ENCODE measurements at places on chromosomes 12 and 14. TPM values are rescaled to one million over a fixed set of nuclear protein-coding genes. Genes with fewer than 3 reads are reported as not detected.

The KRT80 gene
- 20.9 TPM for total RNA-seq

The KLRC1 gene
- total RNA-seq, result 4.8 TPM

The SYNDIG1L gene
- not detected for total RNA-seq

The STAB2 gene
- not detected for total RNA-seq

The RPGRIP1 gene
- not detected for total RNA-seq

The GOLT1B gene
- total RNA-seq, result 15.6 TPM

The OR10AD1 gene
- not detected for total RNA-seq

The AQP6 gene
- not detected for total RNA-seq

The KRT1 gene
- 43.7 TPM for total RNA-seq

The LALBA gene
- total RNA-seq, result not detected

The B3GNT4 gene
- total RNA-seq, result 1.1 TPM

The FAM186B gene
- 0.19 TPM for total RNA-seq

The SYCP3 gene
- 0.38 TPM for total RNA-seq

GRCh38 chr12:42609605-42610004, 20.1 kb upstream of the PRICKLE1 start:
- DNase-seq, result no peak
- no peak overlapping the region for H3K4me3 ChIP-seq
- no peaks in the 10 kb centered on the region for H3K27me3 ChIP-seq
- no peaks in the 10 kb centered on the region for H3K36me3 ChIP-seq

GRCh38 chr14:100629696-100630095, 42.5 kb upstream of the BEGAIN start:
- H3K36me3 ChIP-seq, result no peaks in the 10 kb centered on the region
- no peaks in the 10 kb centered on the region for H3K4me1 ChIP-seq
- no peak overlapping the region for H3K4me3 ChIP-seq
- DNase-seq, result no peak

DNA sequence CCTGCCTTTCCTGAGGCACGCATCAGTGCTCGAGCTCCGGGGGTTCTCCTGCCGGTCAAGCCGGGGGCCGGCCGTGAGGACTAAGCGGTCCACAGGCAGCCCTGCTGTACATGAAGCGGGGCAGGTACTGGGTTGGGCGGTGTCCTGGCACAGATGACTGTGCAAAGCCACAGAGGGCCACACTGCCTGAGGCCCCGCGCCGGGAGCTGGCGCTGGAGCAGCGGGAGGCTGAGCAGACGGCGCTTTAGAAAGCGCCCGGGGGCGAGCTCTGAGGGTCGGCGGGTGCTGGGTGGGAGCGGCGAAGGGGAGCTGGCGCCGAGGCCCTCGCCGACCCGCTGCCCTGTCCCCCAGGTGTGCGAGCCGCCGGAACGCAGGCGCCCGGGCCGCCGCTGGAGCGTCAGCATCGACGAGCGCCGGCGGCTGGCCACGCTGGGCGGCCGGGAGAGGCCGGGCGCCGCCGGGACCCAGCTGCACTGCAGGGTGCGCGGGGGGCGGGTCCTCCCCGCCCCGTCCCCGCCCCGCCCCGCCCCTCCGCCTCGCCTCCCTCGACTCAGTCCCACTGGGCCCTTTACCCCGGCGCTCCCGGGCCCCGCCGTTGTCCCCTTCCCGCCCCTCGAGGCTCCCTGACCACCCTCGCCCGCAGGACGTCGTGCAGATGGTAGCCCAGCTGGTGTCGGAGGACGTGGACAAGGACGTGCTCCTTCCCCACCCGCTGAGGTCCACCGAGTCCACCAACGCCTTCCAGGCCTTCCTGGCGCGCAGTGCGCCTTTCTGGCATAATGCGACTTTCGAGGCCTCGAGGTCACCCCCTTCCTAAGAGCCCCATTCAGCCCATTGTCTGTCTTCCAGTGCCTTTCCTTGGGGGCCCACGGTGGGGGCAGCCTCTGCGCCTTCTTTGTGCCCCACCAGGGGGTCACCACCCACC, 8.3 kb upstream of the MTA1 start:
- H3K27ac ChIP-seq, result no peak overlapping the region
- peaks cover 34% of the 10 kb centered on the region for H3K4me1 ChIP-seq
- H3K4me3 ChIP-seq, result peak overlapping the region; percentile 13
- no peaks in the 10 kb centered on the region for H3K36me3 ChIP-seq

DNA sequence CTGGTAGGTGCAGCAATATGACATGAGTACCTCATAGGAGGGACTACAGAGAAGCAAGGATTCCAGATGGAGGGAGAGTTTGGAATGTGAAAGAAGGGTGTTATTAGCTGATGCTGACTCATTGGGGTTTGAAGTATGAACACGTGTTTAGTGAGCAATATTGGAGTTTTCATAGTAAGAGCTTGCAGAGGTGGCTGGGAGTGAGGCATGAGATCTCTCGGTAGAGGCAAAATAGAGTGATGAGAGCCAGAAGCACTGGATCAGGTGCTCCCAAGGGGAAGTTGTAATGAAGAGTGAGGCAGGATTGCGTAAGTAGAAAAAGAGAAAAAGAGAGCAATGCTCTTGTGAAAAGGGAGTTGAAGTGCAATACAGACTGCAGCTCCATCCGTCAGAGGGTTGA, 42.1 kb downstream of the MGST1 start:
- H3K27me3 ChIP-seq, result no peaks in the 10 kb centered on the region
- H3K4me3 ChIP-seq, result no peak overlapping the region
- no peak for DNase-seq
- no peaks in the 10 kb centered on the region for H3K36me3 ChIP-seq
- H3K27ac ChIP-seq, result no peak overlapping the region
- no peaks in the 10 kb centered on the region for H3K4me1 ChIP-seq

GRCh38 chr14:51865953-51866747, 5.7 kb downstream of the GNG2 start:
- H3K27ac ChIP-seq, result no peak overlapping the region
- no peaks in the 10 kb centered on the region for H3K27me3 ChIP-seq
- no peaks in the 10 kb centered on the region for H3K4me1 ChIP-seq
- H3K36me3 ChIP-seq, result no peaks in the 10 kb centered on the region

DNA sequence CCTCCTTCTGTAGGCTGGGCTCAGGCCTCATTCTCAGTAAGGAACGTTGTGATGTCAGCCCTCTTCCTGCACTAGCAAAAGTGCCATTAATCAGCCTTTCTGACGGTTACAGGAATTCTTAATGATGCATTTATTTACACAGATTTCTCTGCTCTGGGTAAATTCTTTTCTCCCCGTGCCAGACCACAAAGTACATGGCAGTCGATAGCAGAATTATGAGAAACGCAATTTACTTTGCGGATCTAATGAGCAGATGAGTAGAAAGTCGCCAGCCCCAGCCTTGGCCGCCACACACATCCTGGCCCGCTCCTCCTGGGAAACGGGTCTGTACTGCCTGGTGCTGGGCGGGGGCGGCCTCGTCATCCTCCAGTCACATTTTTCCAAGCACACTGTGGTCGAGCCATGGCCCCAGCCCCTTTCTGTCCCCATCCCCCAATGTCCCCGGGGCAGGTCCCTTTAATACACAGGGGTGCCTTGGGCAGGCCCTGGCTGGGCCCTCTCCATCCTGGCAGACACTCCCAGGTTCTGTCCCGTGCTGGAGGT, 25.9 kb downstream of the NOC4L start:
- H3K27ac ChIP-seq, result no peak overlapping the region
- no peak for DNase-seq
- H3K4me1 ChIP-seq, result no peaks in the 10 kb centered on the region
- H3K27me3 ChIP-seq, result peaks cover 83% of the 10 kb centered on the region

- H3K36me3 ChIP-seq, result no peaks in the 10 kb centered on the region
- no peak overlapping the region for H3K4me3 ChIP-seq
- H3K27me3 ChIP-seq, result peaks cover 9% of the 10 kb centered on the region
- H3K27ac ChIP-seq, result peak overlapping the region; percentile 64
- H3K4me1 ChIP-seq, result no peaks in the 10 kb centered on the region
Measured at GRCh38 chr12:106760184-106760531, 14.3 kb upstream of the RIC8B start.

- no peaks in the 10 kb centered on the region for H3K36me3 ChIP-seq
- no peak overlapping the region for H3K4me3 ChIP-seq
- H3K27ac ChIP-seq, result no peak overlapping the region
- no peak for DNase-seq
- H3K4me1 ChIP-seq, result no peaks in the 10 kb centered on the region
Measured at GRCh38 chr14:67908052-67908754, 88.6 kb downstream of the RAD51B start.

GRCh38 chr14:65803885-65804284, 391.4 kb downstream of the FUT8 start:
- no peaks in the 10 kb centered on the region for H3K27me3 ChIP-seq
- no peak overlapping the region for H3K27ac ChIP-seq
- H3K4me1 ChIP-seq, result no peaks in the 10 kb centered on the region
- H3K4me3 ChIP-seq, result no peak overlapping the region
- H3K36me3 ChIP-seq, result no peaks in the 10 kb centered on the region

DNA sequence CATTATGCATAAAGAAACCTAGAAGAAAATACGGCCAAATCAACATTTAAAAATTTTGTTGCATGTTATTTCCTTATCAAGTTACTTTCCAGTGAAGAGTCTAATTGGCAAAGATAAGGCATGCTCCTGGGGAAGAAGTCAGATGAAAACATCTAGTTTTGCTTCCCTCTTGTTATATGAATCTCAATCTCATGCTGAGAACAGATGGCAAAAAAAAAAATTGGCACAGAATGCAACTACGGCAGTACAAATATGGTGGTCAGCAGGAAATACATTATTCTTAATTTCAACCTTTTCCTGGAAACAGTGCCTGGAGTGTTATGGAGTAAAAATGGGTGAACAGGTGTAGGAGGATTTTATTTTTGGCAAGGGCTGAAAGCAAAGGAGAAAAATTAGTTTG, 32.8 kb downstream of the HECTD4 start:
- H3K36me3 ChIP-seq, result no peaks in the 10 kb centered on the region
- no peak overlapping the region for H3K27ac ChIP-seq
- H3K4me3 ChIP-seq, result no peak overlapping the region
- no peaks in the 10 kb centered on the region for H3K27me3 ChIP-seq
- H3K4me1 ChIP-seq, result peaks cover 21% of the 10 kb centered on the region
- DNase-seq, result no peak

DNA sequence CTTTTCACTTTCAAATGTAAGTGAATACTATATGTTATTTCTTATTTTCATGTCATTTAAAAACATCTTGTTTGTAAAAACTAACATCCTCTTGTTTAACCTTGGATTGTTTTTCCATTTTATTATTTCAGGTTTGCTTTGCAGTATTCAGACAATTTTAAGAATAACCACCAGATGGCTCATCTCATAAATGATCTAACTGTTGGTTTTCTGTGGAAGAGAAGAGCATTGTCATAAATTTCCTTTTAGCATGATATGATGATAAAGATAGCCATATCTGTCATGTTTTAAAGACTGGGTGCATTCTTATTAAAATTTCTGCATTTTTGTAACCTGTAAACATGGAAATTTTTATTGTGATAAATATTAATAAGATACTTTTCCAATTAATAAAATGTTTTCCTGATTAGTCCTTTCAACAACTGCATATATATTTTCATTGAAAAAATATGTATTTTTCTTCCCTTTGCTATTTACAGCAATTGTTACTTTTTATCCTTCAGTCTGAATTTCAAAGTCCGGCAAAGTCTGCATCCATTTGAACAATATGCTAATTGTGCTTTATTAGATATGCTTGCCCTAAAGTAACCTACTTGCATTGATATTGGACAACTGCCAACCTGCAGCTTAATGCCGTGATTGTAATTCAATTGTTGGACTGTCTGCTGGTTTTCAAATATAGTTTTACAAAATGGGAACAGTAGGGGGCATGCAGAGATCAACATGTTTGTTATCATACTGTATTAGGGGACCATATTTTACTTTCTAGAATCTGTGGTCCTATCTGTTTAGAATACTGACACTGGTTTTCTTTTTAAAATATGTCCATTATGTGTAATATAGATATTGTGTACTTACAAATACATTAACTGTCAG, 163.4 kb downstream of the GARIN6 start:
- peaks cover 4% of the 10 kb centered on the region for H3K4me1 ChIP-seq
- no peak overlapping the region for H3K4me3 ChIP-seq
- no peak overlapping the region for H3K27ac ChIP-seq
- no peaks in the 10 kb centered on the region for H3K27me3 ChIP-seq
- DNase-seq, result no peak
- H3K36me3 ChIP-seq, result no peaks in the 10 kb centered on the region

- no peaks in the 10 kb centered on the region for H3K36me3 ChIP-seq
- peak overlapping the region; percentile 62 for H3K27ac ChIP-seq
- H3K4me3 ChIP-seq, result no peak overlapping the region
- peaks cover 16% of the 10 kb centered on the region for H3K4me1 ChIP-seq
Measured at GRCh38 chr12:15205341-15206010, 15.7 kb downstream of the RERG start.

- peaks cover 34% of the 10 kb centered on the region for H3K4me1 ChIP-seq
- DNase-seq, result no peak
- H3K27ac ChIP-seq, result no peak overlapping the region
- no peaks in the 10 kb centered on the region for H3K27me3 ChIP-seq
- H3K4me3 ChIP-seq, result no peak overlapping the region
Measured at GRCh38 chr12:124629789-124630480, 62.5 kb upstream of the NCOR2 start.

DNA sequence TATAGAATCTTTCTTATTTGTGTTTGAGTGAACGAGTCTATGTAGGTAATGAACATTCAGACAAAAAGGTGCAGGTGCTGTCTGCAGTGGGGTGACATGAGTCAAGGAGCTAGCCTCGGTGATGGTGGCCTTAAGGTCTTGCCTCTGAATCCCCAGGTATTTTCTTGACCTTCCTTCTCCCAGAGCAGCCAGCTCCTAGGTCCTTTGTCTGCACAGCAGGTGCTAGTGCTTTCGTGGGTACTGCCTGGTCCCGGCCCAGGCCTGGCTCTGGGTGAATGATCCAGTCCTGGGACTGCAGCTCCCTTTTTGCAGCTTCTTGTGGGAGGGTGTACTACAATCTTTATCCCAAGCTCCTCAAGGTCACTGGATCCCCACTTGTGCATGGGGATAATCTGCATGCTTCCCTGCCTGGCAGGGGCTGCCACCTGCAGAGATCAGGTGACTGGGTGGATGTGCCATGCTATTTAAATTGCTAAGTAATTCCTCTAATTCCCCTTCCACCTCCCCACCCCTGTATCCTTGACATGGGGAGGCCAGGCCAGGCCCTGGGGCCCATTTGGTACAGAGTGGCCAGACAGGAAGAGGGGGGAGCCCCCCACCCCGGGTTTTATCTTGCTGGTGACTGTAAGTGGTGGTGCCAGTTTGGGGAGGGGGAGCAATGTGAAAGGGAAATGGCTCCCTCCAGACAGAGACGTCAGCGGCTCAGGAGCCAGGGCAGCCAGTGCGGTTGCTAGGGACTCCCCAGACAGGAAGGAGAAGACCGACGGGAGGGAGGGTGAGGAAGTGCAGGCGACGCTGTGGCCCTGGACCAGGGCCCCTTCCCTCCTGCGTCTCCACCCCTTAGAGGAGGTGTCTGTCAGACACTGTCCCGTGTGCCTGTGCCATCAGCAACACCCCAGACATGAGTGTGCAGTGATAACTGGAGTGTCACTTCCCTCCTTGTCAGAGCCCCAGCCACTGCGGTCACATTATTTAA, 6.7 kb downstream of the VASH1 start:
- DNase-seq, result no peak
- H3K36me3 ChIP-seq, result no peaks in the 10 kb centered on the region
- H3K27ac ChIP-seq, result peak overlapping the region; percentile 30
- H3K4me1 ChIP-seq, result peaks cover 32% of the 10 kb centered on the region

GRCh38 chr14:67140556-67140955, 48.7 kb upstream of the GARIN2 start:
- H3K36me3 ChIP-seq, result no peaks in the 10 kb centered on the region
- no peak for DNase-seq
- H3K27ac ChIP-seq, result no peak overlapping the region
- no peaks in the 10 kb centered on the region for H3K27me3 ChIP-seq
- no peaks in the 10 kb centered on the region for H3K4me1 ChIP-seq
